ENCODE measurements at places on chromosomes 3 and 15.

- no peak overlapping the region for H3K27ac ChIP-seq
- H3K27me3 ChIP-seq: peaks cover 6% of the 10 kb centered on the region
- H3K4me1 ChIP-seq: no peaks in the 10 kb centered on the region
- peaks cover 2% of the 10 kb centered on the region for H3K36me3 ChIP-seq
Observed at GRCh38 chr3:178203650-178204049, 332.6 kb upstream of the KCNMB2 start.

GRCh38 chr15:99252326-99252725, 1.0 kb downstream of the LRRC28 start:
- H3K27me3 ChIP-seq: no peaks in the 10 kb centered on the region
- peaks cover 28% of the 10 kb centered on the region for H3K4me1 ChIP-seq
- DNase-seq: no peak
- H3K27ac ChIP-seq: peak overlapping the region; percentile 90
- peaks cover 7% of the 10 kb centered on the region for H3K36me3 ChIP-seq
- H3K4me3 ChIP-seq: peak overlapping the region; percentile 88

GRCh38 chr15:56286213-56286612, 42.5 kb upstream of the RFX7 start:
- H3K4me1 ChIP-seq: no peaks in the 10 kb centered on the region
- no peak overlapping the region for H3K4me3 ChIP-seq
- H3K27me3 ChIP-seq: peaks cover 41% of the 10 kb centered on the region
- H3K36me3 ChIP-seq: no peaks in the 10 kb centered on the region

DNA sequence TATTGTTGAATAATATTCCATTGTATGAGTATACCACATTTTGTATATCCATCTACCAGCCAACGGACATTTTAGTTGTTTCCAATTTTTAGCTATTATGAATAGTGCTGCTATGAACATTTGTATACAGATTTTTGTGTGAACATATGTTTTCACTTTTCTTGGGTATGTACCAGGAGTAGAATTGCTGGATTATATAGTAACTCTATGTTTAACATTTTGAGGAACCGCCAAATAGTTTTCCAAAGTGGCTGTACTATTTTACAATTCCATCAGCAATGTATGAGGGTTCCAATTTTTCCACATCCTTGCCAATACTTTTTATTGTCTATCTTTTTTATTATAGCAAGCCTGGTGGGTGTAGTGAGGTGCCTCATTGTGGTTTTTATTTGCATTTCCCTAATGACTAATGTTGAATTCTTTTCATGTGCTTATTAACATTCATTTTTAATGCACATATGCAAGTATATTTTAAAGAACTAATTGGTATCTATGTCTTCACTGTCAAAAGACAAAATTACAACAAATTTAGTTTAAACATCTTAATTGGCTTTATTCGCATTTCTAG, 77.5 kb upstream of the PIAS1 start:
- no peak overlapping the region for H3K27ac ChIP-seq
- peaks cover 11% of the 10 kb centered on the region for H3K27me3 ChIP-seq
- DNase-seq: no peak
- H3K36me3 ChIP-seq: peaks cover 2% of the 10 kb centered on the region
- H3K4me1 ChIP-seq: no peaks in the 10 kb centered on the region
- no peak overlapping the region for H3K4me3 ChIP-seq

DNA sequence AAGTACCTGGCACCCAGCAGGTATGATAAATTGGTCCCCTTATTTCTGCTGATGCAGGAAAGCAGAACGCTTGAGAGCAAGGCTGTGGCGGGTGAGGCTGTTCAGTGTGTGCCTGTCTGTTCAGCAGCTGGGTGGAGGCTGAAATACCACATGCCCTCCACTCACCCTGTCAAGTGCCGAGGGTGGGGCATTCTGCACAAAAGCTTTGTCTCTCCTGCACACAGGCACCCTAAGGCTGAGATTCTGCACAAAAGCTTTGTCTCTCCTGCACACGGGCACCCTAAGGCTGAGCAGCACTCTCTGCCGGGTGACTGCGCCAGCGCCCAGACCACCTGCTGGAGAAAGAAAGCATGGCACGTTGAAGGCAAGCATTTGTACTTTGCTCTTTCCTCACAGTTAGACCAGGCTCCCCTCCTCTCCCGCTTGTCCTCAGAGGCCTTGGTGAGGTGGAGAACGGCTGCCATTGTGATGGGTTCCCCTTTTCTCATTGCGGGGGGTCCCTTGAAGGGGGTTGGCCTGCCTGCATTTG, 97.5 kb downstream of the BDH1 start:
- peak overlapping the region; percentile 40 for H3K4me3 ChIP-seq
- peak overlapping the region; percentile 86 for H3K27ac ChIP-seq
- DNase-seq: no peak
- peaks cover 13% of the 10 kb centered on the region for H3K27me3 ChIP-seq
- peaks cover 18% of the 10 kb centered on the region for H3K4me1 ChIP-seq
- peaks cover 23% of the 10 kb centered on the region for H3K36me3 ChIP-seq

DNA sequence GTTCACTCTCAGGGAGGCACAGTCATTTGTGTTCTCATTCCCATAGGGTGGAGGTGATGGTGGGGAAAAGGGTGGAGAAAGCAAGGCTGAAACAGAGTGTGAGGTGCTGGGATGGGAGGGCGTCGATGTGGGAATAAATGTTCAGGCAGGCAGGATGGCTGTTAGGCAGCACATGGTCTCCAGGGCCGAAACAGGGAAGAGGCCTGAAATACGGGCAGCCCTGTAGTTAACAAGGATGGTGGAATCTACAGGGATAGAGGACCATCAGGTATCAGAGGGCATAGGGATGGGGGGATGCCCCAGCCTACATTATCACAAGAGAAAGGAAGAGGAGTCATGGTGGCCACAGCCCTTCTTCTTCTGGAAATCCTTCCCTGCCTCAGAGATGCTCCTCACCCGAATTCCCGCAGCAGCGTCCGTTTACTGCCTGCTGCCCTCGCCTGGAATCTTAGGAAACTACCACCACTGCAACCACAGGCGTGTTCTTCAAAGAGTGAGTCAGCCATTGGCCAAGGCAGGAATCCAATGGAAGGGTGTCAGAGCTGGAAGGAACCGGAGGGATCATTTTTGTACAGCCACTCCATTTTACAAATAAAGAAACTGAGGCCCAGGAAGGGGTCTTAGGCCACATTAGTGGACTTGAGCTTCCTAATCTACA, 49.7 kb upstream of the POMGNT2 start:
- no peaks in the 10 kb centered on the region for H3K36me3 ChIP-seq
- no peak overlapping the region for H3K4me3 ChIP-seq
- peaks cover 12% of the 10 kb centered on the region for H3K27me3 ChIP-seq
- peaks cover 6% of the 10 kb centered on the region for H3K4me1 ChIP-seq

GRCh38 chr3:89698208-89698830, 590.9 kb downstream of the EPHA3 start:
- H3K4me3 ChIP-seq: no peak overlapping the region
- H3K36me3 ChIP-seq: no peaks in the 10 kb centered on the region
- no peaks in the 10 kb centered on the region for H3K27me3 ChIP-seq
- no peaks in the 10 kb centered on the region for H3K4me1 ChIP-seq
- H3K27ac ChIP-seq: no peak overlapping the region
